ENCODE measurements at places on chromosomes 1 and 21. TPM values are rescaled to one million over a fixed set of nuclear protein-coding genes. Genes with fewer than 3 reads are reported as not detected.

The KIRREL1 gene
- total RNA-seq: 11.4 TPM

DNA sequence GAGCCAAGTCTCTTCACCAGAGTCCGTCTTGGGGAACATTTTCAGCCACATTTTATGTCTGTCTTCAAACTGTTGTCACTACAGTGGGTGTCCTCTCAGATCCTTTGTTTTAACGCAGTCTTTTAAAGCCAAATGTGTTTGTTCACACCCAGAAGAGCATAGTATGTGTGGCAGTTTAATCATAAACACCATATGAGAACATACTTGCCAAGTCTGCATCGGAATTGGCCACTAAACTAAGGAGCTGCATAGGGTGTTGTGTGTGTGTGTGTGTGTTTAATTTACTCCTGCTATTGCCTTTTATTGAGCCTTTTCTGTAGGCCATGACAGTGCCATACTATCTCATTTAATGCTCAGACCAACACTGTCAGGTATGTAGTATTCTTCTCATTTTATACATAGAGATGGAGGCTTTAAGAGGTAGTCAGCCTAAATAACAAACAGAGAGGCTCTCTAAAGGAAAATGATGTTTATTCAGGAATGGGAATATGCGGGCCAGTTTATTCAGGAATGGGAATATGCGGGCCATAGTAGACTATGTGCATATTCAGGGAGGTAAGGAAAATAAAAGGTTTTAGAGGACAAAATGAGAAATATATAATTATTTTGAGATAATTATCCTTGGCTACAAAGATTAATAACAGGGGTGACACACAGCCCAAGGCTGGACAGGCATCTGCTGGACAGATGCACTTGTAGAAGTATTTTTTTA is 67.9 kb upstream of the L1TD1 start:
- no peak for DNase-seq

The TMPRSS15 gene
- total RNA-seq: not detected

The HES3 gene
- not detected for total RNA-seq

GRCh38 chr1:40749817-40750216 is 33.8 kb upstream of the KCNQ4 start:
- no peak for DNase-seq

GRCh38 chr1:91745640-91746373 is 140.1 kb downstream of the TGFBR3 start:
- no peak for DNase-seq

The DCDC2B gene
- total RNA-seq: not detected

DNA sequence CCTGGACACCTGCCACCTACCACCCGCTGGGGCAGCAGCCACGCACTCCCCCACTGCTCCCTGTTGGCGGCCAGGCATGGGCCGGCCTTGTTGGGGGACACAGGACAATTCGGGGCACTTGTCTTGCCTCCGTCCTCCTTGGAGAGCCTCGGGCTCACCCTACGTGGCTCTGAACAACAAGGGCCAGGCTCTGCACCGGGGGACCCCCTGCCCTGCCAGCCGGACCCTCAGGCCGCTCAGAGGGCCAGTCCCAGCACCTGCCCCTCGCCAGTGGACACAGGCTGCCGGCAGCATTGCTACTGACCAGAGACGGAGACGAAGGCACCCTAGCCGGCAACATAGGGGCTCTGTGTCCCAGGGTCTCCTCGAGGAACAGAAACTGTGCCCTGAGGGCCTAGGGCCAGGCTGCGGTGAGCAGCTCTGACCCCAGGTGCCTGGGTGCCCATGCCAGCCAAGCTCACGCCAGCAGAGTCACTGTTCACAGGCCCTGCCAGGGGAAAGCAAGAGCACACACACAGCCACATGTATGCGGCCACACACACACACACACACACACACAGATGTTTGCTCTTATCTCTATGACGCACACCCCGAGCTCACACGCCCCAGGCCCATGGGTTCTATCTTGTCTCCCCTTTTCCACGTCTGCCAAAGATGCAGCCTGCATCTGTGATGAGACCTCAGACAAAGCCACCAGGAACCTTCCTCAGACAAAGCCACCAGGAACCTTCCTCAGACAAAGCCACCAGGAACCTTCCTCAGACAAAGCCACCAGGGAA is 45.9 kb downstream of the MORN1 start:
- no peak for DNase-seq

DNA sequence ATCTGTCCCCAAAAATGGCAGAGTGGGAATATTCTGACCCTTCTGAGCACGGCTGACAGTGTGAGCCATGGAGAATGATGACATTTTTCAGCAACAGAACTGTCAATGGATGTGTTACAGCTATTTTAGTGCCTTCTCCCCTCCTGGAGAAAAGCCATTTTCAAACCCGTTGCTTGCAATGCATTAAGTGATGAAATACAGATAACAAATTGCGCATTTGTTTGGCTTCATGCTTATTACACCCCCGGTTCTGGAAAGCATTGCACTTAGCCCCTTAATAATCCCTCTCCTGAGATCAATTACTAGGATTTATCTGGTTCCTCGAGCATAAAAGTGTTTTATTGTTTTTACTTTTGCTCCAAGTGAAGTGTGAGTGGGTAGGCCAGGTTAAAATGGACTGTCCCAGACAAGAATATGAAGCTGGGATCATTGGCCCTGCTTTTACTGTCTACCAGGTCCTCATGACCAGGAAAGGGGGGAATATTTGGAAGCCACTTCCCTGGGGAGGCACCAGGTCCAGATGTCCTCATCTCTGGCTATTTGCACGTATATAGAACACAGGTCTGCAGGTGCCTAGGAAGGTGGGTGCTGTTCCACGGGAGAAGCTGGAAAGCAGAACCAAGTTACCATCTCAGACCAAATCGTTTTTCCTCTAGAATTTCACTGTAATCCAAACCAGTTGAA is 37.5 kb upstream of the HHAT start:
- no peak for DNase-seq

- no peak for DNase-seq
These were observed 66.7 kb upstream of the GJB5 start for GRCh38 chr1:34688006-34688741.

GRCh38 chr1:211336775-211337174 is 10.1 kb downstream of the TRAF5 start:
- DNase-seq: no peak

- DNase-seq: no peak
These were observed 64.9 kb downstream of the TOR1AIP2 start for GRCh38 chr1:179812501-179813292.

- no peak for DNase-seq
These were observed 9.6 kb downstream of the STUM start for GRCh38 chr1:226558036-226558650.
